ENCODE measurements at places on chromosomes 4 and X.

GRCh38 chr4:152599095-152599494 lies 63.2 kb upstream of the FBXW7 start:
- no peak for DNase-seq

DNA sequence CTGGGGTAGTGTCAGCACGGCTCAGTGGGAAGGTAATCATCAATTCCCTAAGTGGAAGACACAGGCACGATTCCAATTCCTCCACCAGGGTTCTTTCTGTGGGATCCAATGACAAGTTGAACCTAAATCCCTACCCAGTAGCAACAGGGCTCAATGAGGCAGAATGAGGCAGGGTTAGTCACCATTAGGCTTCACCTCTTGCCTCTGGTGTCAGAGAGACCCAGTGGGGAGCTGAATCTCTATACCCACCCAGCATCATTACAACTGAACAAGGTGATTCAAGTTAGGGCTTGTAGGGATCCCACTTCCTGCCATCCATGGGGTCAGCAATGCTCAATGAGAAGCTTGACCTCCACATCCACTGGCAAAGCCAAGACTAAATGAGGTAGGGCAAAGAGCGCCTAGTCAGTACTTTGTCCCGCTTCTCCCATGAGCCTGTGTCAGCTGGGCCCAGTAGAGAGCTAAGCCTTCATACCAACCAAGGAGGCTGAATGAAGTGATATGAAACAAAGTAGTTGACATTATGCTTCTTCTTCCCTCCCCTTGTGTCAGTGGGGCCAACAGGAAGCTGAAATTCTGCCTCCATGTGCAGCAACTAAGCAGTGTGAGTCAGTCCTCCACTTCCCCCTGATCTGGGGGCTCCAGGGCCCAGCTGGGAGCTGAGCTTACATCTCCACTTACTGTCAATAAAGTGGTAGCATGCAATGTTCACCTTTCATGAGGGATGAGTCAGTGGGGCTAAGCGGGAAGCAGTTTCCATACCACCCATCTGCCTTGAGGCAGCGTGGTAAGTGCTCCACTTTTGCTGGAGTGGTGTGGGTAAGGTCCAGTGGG lies 36.4 kb upstream of the RBM41 start:
- no peak for DNase-seq

- DNase-seq = peak; percentile 69
These were observed at the start of gene CHST7 for GRCh38 chrX:46573331-46573891. TSS of gene CHST7 (plus strand) at chrX:46573765. CDS start at chrX:46573932, 167 bp downstream.

DNA sequence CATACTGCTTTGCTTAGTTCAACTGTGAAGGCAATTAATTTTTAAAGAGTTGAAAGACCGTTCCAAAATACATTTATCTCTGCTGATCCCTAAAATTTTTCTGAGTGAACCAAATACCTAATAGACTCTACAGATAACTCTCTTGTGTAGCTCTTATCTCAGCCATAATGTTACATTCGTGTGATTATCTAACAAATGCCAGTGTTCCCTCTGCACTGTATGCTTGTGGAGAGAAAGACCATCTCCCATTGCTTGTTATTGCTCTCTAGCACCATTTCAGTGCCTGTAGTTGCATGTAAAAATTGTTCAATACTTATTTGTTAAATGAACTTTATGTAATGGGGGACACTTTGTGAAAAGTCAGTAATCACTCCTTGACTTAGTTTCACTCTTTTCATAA lies 81.3 kb upstream of the ATOH1 start:
- no peak for DNase-seq

DNA sequence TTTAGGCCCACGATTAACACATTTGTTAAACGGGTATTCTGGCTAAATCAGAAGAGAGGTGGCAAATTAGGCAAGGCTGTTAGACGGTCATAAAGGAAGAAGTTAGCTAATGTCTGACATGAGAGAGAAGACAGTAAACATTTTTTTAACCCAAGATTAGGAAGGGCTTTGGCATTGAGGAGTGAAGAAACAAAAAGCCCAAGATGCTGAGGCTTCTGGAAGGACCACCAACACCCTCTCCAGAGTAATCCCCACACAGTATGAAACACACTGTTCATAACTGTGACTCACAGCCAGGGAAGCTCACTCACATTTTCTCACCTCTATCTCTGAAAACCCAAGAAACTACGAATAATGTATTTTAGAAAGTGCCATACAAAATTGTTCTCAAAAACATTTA lies 127.6 kb downstream of the AMELX start:
- DNase-seq = no peak

- DNase-seq = no peak
These were observed 315.3 kb upstream of the HS3ST1 start for GRCh38 chr4:11743976-11744375.

- no peak for DNase-seq
These were observed 180.0 kb downstream of the AFAP1 start for GRCh38 chr4:7759635-7760034.

DNA sequence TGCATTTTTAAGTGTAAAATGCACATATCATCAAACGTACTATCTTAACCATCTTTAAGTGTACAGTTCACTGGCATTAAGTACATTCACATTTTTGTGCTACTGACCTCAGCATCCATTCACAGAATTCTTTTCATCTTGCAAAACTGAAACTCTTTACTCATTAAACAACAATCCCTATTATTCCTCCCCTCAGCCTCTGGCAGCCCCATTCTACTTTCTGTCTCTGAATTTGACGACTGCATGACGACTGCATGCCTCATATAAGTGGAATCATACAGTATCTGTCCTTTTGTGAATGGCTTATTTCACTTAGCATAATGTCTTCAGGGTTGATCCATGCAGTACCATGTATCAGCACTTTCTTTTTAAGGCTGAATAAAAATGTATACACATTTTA lies 38.7 kb downstream of the CNKSR2 start:
- DNase-seq = no peak

DNA sequence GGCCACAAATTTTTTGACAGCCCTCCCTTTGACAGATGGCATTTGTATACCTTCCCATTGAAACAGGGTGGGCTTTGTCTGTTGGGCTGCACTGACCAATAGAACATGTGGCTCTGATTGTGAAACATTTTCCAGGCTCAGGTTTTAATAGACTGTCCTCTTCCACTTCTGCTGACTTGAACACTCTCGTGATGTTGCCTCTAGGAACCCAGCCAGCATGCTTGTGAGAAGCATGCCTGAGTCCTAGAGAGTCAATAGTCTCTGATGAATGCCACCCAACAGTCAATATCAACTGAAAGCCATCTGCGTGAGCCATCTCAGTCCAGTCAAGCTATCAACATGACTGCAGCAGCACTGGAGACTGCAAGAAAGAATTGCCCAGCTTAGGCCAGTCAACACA lies 290.0 kb downstream of the SLC7A11 start:
- no peak for DNase-seq

DNA sequence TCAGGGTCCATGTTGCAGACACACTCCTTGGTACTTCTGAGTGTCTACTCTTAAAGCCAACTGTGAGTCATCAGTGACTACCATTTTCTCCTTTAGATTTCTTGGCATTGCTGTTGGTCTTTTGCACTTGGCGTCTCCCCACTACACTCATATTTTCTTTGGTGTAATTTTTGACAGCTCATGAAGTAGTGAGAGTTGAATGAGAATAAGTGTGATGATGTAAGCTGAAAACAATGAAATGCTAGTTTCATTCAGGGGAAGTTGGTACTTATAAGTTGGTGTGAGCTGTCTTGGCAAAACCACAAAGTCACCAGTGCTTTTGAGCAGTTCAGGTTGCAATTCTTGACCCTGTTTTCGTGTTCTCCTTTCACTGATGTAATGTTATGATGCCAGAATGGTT lies 142.9 kb upstream of the ARX start:
- DNase-seq = peak; percentile 5

DNA sequence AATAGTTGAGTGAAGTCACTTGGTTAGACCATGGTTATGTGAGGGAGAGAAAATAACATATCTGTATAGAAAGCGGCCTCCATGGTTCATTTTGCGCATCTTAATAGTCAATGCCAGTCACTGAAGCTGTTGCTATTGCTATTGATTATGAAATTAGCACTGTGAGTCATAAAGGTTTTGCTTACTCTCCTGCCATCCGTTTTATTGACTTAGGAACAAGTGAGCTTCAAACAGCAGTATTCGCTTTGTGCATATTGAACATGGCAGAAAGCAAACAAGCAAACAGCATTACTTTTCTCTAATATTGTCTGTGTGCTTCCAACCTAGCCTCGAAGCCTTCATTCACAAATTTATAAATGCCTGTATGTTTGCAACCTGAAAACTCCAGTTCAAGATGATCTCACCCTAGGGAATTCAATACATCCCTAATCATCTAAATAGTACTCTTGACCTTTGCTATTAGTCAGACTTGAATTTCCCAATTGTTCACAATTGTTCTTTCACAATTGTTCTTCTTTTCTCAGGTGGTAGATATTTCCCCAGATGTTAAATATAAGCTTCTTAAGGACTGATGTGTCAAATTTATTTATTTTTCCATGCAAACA lies 55.9 kb upstream of the GABRA2 start:
- no peak for DNase-seq

- DNase-seq = no peak
These were observed 528.2 kb upstream of the FAT1 start for GRCh38 chr4:187251896-187252295.

DNA sequence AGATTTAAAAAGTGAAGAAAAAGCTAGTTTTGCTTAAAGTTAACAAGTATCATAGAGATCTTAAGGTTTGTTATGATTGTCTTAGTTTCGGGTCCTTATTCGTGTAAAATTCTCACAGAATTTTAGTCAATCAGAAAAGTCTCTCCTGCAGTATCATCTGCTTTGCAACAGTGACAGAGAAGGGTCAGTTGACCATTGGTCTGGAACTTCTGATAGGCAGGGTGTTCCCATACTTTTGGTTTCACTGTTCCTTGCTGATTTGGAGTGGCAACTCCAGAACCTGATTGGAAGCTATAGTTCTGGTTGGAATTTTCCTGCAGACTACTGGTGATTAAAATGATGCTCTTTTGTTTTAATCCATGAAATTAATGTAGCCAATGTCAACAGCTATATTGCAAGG lies 1.8 kb downstream of the IL15 start:
- DNase-seq = no peak

- DNase-seq = no peak
These were observed 483.6 kb downstream of the BCOR start for GRCh38 chrX:39613997-39614679.

GRCh38 chr4:48752726-48753125 lies 27.4 kb downstream of the FRYL start:
- no peak for DNase-seq

DNA sequence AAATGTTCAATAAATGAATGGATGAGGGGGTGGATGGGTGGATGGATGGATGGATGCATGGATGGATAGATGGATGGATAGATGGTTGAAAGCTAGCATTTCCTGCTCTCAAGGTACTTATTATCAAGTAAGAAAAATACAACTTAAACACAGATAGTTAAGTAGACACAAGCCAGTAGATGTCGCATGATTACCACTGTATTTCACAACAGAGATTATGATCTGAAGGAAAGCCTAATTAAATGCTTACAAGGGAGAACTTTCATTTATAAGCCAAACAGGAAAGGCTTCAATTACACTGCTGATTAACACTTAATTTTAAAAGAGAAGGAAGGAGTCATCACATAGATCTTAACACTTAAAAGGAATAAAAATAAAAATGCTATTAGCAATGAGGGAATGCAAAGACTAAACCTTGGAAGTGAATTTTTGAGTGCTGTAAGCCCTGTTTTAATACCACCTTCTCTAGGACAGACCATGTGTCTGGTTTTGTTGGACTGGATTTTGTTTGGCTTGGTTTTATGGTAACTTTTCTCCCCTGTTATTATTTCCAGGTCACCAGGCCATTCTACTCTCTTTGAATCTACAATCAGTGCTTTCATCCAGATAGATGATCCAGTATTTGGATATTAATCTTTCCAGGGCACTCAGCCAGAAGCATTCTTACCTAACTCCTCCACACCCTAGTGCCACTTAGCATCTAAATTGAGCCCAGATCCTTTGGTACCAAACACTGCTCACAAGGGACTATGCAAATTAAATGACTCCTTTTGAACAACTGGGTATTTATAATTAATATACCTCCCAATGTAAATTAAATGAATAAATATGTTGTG lies 75.5 kb upstream of the SLC39A8 start:
- DNase-seq = peak; percentile 26

DNA sequence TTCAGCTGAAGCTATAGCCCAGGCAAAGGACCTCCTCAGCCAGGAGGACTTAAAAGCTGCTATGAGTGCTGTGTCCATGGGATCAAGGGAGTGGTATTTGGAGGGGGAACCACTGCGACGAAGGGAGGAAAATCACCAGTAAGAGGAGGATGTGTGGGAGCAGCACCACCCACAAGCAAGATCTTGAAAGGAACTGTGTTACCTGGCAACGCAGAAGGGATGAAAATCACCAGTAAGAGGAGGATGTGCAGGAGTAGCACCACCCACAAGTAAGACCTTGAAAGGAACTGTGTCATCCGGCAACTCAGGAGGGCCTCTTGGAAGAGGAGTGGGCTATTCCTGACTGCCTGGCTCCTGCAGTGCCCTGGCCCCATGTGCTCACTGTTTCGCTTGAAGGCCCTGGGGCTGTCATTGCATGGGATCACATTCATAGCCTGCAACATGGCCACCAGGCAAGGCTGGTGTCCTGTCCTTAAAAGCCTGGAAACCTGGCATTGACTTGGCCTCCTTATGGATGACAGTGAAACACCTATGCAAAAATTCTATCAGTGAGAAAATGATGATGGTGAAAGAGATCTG lies 48.3 kb downstream of the TRMT44 start:
- no peak for DNase-seq

DNA sequence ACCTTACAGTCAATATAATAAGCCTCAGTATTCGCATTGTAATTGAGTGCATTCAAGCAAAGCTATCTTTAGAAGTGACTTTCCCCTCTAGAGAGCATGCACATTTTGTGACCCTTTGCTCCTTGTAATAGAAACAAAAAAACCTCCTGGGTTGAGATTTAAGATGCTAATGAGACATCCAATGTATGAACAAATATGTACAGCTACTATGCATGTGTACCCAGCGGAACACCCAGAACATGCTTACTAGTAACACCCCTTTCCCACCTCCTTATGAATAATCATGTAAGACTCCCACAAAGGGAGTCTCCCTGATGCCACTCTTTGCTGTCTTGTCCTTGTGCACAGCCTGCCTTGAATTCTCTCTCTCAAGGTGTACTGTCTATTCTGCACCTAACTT lies 205.5 kb downstream of the PRR32 start:
- no peak for DNase-seq

- DNase-seq = no peak
These were observed 44.9 kb upstream of the PUDP start for GRCh38 chrX:7192871-7193270.

GRCh38 chr4:148312956-148313490 lies 129.2 kb downstream of the NR3C2 start:
- no peak for DNase-seq

DNA sequence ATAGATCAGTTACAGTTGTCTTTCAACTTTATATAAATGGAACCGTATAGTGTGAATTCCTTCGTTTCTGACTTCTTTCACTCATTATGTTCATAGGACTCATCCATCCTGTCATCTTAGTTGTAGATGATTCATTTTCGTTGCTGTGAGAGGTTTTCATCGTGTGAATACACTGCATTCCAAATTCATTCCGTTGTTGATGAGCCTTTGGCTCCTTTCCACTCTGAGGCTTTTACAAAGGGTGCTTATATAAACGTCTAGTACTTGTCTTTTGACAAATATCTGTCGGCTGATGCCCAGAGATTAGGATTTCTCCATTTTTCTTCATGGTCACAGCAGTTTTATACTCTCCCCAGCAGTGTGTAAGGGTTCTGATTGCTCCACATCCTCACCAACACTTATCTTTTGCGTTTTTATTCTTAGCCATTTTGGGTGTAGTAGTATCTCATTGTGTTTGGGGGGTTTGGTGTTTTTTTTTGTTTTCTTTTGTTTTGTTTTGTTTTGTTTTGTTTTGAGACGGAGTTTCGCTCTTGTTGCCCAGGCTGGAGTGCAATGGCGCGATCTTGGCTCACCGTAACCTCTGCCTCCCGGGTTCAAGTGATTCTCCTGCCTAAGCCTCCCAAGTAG lies 48.6 kb downstream of the LRP2BP start:
- no peak for DNase-seq
